ENCODE measurements at places on chromosomes 16 and 17.

GRCh38 chr17:15233022-15233805 is 31.9 kb downstream of the PMP22 start:
- peak; percentile 16 for DNase-seq

DNA sequence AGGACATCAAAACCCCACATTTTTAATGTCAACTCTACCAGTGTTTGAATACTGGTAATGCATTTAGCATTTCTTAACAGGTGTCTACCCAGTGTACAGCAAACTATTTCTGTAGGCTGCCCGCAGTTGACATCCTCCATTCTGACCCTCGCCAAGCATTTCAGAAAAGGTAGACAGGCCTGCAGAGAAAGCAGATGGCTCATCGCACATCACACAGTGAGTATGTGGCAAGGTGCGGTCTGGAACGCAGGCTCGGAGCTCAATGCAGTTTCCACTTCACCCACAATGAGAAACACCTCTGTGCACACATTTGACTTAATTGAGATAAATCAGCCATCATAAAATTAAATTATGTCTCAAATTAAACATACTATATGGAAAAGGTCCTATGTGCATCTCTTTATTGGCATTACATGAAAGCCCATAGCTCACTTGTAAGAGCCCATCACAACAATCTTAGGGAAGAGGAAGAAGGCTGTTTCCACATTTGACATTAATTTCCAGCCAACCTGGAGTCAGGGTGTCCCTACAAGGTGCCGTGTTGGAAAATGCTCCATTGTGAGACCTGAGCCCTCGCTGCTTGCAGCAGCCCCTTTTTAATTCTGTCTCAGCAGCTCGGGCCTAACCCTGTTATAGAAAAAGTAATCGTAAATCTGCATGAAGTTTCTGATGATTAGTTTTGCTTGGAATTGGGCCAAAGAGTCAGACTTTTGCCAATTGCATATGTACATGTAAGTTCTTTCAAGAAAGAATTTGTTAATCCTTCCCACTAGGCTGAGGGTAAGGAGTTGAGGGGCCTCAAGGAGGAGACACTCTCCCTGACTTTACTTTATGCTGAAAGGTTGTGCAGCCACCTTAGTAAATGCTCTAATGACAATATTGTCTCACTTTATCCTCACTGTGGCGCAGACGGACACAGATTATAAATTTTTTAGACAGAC is 378.7 kb upstream of the DYNLRB2 start:
- no peak for DNase-seq

DNA sequence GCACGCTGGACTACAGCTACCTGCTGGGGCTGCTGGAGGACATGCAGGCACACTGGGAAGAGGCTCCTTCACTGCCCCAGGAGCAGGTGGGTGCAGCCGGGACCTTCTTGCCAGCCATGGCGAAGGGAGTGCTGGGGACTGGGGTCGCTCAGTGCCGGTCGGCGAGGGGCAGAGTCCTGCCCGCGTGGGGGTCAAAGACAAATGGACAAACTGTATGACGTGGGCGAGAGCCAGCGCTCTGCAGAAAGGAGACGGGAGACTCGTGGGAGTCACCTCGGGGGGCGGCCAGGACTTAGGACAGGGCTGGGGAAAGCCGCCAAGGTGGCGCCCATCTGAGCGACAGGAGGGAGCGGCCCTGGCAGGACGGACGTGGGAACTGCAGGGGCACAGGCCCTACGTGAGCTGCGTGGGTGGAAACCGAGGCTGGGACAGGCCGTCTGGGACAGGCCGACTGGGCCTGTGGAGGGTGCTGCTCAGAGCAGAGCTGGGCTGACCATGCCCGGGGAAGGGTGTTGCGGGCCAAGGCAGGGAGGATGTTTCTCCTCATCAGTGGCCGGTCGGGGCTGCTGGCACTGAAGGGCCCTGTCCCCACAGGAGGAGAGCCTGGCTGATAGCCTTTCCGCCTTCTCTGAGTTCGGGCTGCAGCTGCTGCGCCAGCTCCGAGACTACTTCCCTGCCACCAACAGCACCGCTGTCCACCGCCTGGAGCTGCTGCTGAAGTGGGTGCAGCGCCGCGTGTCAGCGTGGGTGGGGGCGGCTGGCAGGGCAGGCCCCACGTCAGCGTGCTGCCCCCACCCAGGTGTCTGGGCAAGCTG is 8.0 kb downstream of the TSR3 start:
- no peak for DNase-seq

DNA sequence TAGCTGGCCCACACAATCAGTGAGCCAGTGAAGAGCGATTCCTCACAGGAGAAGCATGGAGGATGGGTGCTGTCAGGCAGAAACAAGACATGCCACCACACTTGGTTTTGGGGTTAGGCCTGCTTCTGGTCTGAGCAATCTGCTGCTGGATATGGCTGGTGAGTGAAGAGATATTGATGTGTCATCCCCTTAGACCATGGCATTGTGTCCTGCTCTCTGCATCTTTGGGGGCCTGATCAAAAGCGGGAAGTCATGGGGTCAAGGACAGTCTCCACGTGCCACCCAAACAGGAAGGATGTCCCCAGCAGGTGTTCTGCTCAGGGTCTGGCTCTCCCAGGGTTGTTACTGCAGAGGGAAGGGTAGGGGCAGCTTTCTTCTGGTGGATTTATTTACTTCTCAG is 140.7 kb downstream of the PRKCB start:
- no peak for DNase-seq

GRCh38 chr17:78524870-78525510 is 52.2 kb downstream of the DNAH17 start:
- DNase-seq, result no peak

DNA sequence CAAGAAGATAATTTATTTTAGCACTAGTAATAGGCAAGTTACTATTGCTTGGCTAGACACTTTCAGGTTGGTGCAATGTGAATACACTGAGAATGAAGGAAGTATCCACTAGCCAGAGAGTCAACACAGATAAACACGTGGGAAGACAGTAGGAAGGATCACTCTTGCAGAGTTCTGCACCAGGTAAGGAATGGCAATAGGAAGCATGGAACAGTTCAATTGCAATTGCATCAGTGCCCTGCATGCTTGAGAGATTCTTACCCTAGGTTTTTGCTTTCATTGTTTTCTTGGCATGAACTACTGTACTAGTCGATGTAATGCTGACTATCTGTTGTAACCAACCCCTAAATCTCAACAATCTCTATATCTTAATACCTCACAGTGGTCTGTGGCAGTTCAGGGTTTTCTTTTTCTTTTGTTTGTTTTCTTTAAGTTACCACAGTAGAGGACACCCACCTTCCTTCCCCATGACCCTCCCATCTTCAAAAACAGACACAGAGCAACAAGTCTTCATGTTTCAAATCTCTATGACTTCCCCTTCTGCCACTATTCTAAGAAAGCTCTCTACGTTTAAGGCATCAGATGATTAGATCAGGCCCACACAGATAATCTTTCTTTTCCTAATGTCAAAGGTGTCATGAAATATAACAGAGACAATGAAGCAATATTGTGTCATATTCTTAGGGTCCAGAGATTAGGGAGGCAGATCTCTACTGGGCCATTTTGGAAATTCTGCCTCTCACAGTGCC is 18.1 kb upstream of the ABCA8 start:
- no peak for DNase-seq

DNA sequence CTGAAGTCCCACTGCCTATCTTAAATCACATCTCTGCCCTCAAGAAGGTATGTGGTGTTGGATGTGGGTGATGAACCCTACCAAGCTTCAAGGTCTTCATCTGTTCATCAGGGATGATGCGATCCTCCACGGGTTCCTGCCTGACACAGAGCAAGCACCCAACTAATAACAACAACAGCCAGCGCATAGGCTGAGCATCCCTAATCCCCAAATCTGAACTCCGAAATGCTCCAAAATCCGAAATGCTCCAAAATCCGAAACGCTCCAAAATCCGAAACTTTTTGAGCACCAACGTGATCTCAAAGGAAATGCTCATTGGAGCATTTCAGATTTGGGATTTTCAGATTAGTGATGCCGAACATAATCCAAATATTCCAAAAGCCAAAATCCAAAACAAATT is 238.9 kb upstream of the SDK2 start:
- no peak for DNase-seq

DNA sequence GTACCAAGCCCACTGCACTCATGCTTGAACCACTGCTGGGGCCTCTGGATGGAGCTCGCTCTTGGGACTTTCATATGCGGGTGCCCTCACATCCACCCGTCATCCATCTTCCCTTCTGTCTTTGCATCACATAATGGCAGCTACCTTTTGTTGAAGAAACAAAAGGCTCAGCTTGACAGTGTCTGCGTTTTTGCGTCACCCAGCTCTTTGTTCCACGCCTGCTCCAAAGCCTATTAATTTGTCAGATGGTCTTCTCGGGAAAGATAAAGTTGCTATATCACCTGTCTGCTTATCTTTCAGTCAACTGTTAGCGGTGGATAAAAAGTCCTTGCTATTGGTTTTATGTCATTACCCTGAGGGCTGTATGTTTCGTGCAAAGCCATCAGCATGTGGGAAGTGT is 18.1 kb upstream of the BCO1 start:
- no peak for DNase-seq

DNA sequence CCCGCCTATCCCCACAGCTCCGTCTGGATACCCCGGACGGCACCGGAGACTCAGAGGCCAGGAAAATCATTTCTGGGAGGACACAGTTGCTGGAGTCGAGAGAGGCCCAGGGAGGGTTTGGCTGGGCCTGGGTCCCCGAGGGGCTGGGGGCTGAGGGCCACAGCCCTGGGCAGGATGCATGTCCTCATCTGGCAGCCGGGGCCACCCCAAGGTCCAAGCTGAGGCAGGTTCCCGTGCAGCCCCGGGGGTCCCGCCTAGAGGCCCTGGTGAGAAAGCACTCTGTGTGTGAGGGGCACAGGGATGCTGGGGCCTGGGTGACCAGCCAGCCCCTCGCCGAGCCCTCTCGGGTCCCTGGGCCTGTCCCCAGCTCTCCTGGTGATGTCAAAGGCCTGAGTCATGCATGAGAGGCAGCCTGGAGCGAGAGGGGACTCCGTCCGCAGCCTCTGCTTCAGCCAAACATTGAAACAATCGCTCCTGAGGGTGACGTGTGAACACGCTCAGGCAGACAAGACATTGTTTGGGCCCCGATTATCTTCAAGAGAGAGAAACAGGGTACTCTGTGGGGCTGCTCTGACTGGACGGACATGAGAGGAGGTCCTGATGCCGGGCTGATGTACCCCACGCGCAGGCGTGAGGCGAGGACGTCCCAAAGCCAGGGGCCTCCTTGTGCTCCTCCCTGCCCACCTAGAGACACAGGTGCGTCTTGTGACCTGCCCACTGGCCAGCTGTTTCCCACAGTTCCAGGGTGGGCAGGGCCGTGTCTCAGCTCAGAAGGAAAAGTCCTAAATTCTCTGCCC is 25.8 kb upstream of the C1QTNF8 start:
- DNase-seq, result no peak

- no peak for DNase-seq
Measured at GRCh38 chr16:27726621-27727261, 176.8 kb downstream of the KATNIP start.

- DNase-seq, result no peak
Measured at GRCh38 chr17:72397687-72398086, 276.9 kb downstream of the SOX9 start.

DNA sequence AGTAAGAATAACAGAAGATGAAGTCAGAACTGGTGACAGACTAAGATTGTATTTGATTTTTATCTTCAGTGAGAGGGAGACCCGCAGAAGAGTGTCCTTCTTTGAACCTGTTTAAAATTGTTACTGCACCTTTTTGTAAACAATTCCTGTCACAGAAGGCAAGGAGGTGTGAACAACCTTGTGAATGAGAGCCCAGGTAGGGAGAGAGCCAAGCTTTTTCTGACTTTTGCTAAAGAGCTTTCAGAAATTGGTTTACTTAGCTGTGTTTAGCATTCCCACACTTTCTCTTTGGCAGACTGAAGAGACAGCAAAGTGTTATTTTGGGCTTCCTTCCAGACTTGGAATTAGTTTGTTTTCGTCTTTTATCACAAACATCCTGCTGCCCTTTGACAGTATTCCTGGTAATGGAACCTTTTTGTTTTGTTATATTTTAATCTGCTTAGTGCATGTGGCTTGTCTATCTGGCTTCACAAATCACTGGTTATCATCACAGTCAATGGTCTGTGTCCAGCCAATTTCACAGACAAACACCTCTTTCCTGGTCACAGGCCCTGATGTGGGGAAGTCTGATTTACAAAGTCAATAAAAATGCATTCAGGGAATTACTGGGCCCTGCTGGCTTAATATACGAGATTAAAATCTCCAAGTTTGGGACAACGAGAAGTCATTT is 85.7 kb upstream of the HS3ST2 start:
- no peak for DNase-seq

DNA sequence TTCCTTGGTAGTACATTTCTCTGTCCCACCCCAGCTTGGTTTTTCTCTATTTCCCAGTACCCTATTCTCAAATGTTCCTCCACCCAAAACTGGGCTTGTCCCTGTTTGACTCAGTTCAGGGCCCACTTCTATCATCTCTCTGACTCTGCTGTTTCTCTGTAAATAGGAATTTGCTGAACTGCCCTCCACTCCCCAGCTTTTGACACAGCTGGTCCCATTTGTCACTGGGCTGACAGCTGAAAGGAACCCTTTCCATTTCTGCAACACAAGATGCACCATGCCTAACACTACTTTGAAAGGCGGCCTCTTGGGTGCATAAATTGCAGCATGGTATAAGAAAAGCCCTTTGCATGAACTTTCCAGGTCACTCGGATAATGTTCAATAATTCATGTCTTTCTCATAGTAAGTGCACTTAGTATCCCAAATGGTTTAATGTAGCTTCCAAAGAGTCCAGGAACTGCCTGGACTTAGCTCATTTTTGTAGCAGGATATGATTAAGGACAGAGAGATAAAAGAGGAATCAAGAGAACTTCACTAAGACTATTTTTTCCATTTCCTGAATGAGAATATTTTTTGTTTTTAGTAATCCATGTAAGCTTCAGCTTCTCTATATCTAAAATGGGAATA is 256.7 kb downstream of the CDH11 start:
- DNase-seq, result no peak

- no peak for DNase-seq
Measured at GRCh38 chr16:85553436-85554113, 59.5 kb upstream of the GSE1 start.

DNA sequence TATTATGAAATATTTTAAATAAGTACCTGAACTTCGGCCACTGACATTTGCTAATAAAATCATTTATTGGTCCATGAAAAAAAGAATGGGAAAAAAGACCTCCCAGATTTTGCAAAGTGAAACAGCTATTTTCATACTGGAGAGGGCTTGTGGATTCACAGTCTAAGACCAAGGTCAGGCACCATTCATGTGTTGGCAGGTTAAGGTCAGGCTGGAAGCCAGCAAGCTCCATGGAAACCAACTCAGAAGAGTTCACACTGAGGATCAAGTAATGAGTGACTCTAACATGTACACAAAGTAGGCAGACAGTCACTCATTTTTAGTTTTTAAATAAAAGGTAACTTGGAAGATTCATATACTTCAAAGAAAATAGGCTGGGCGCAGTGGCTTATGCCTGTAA is 3.4 kb downstream of the DNAJA2 start:
- DNase-seq, result no peak

DNA sequence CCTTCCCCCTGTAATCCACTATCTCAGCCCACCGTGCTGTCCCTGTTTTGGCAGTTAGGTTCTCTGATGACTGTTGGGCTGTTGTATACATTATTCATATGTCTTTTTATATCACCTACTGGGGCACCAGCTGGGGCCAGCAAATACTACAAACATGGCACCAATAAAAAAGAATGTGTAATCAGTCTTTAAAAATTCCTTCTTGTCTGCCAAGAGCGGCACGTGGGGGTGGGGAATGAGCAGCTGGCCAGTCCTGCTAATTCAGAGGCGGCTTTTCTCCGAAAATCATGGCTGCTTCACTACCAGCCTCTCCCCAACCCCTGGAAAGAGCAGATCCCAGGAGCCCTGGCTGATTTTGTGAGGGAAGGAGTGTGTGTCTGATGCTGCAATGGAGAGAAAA is 77.7 kb upstream of the EEF2KMT start:
- no peak for DNase-seq

- DNase-seq, result no peak
Measured at GRCh38 chr17:29116804-29117753, 63.1 kb downstream of the MYO18A start.

Data from GOT3 (cell line).